ENCODE measurements at places on chromosomes 13 and 19.
A peak's percentile ranks its signal among the peaks of the same experiment; 100 is the strongest.

DNA sequence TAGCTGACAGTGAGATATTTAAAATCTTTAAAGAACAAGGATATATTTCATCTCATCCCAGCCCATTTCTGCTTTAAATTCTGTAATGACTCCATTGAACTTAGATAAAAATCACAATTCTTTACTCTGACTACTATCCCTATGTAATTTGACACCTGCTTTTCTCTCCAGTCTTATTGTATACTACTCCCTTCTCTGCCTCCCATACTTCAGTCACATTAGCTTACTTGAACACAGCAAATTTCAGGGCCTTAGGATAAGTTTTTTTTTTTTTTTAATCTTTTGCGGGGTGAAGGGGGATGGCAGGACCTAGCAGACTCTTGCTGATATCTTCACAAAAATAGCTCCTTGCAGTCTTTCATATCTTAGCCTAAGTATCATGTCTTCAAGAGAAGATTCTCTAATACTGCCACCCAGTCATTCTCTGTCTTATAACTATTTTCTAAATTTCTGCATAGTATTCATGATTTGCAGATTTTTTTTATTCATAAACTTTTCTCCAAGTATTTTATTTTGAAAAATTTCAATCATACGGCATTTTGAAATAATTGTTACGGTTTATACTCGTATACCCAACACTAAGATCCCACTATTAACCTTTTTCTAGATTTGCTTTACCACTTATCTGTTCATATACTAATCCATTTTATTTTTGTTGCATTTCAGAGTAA is 151.4 kb downstream of the PCCA start:
- DNase-seq: no peak

- no peak for DNase-seq
Measured at GRCh38 chr13:72186730-72187422, 319.9 kb upstream of the DACH1 start.

GRCh38 chr13:52885141-52885540 is 36.7 kb upstream of the PCDH8 start:
- DNase-seq: no peak

- no peak for DNase-seq
Measured at GRCh38 chr13:100497389-100497788, 91.2 kb downstream of the GGACT start.

DNA sequence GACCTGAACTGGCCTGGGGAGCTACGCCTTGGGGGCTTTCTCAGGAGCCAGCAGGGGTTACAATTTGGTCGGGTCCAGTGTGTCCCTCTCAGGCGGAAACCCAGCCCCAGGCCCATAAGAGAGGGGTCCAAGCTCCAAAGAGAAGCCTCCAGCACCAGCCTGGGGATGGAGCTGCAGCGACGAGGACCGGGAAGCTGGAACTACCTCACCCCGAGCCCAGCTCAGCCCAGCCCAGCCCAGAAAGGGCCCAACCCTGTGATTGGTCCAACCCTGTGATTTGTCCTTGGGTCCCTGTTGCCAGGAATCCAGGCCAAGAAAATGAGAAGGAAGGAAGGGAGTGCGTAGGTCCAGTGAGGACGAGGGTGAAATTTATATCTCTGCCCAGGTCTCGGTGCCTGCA is 24.1 kb downstream of the CLEC4M start:
- no peak for DNase-seq

- DNase-seq: no peak
Measured at GRCh38 chr13:112624602-112625430, 36.9 kb upstream of the TUBGCP3 start.

DNA sequence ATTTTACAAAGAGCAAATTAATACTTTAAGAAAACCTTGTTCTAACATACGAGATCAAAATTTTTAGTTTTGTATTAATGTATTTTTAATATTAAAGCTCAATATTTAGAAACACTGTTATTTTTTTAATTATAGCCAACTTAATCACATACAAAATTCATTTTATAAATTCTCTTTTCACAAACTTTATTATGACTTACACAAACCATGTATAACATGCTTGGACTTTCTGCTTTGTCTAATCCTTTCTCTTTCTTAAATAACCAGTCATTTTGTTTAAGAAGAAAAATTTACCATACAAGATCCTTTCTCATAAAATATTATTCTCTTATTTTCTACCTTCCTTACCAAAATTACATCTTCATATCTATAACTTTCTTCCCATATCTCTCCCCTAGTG is 62.2 kb downstream of the CYSLTR2 start:
- DNase-seq: no peak

DNA sequence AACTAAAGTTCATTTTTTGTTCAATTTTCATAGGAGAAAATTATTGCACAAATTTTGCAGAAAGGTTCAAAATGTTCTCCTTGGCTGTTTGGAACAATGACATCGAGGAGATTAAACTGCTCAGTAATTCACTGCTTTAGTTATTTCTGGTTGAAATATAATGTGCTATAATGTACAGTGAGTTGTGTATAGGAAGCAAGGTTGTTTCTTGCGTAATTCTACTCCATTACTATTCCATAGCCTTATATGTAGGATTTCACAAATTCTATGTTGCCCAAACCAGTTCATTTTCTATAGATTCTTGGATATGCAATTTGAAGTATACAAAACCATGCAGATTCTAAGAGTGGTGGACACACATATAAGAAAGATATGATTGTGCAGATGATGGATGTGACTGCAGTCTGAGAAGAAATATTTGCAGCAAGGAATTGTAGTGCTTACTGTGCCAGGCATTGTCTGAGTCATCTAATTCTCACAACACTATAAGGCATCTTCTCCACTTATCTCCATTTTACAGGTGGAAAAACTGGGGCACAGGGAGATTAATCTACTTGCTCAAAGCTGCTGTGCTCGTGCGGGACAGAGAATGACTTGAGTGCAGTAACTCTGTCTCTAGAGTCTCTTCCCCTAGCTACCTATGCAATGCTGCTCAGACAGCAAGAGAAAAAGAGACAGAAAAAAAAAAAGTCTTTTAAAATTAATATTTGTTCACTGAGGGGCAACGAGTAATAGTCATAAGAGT is 515.5 kb downstream of the MYO16 start:
- no peak for DNase-seq

- no peak for DNase-seq
Measured at GRCh38 chr19:30812099-30812678, 440.0 kb downstream of the ZNF536 start.

DNA sequence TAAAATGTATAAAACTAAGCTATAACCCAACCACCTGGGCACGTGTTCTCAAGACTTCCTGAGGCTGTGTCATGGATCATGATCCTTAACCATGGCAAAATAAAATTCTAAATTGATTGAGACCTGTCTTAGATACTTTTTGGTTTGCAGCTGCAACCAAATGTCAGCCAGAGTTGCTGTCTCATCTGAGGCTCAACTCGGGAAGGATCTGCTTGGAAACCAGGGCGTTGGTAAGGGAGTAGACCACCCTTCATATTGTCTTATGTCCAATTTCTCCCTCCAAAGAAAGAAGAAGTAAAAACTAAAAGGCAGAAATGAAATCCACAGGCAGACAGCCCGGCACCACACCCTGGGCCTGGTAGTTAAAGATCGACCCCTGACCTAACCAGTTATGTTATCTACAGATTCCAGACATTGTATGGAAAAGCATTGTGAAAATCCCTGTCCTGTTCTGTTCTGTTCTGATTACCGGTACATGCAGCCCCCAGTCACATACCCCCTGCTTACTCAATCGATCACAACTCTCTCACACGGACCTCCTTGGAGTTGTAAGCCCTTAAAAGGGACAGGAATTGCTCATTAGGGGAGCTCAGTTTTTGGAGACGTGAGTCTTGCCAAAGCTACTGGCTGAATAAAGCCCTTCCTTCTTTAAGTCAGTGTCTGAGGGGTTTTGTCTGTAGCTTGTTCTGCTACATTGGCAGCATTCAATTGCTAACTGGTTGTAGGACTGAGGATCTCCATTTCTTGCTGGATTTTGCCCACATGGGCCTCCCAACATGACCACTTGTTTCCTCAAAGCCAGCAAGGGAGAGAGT is 22.9 kb upstream of the IGSF23 start:
- DNase-seq: no peak

DNA sequence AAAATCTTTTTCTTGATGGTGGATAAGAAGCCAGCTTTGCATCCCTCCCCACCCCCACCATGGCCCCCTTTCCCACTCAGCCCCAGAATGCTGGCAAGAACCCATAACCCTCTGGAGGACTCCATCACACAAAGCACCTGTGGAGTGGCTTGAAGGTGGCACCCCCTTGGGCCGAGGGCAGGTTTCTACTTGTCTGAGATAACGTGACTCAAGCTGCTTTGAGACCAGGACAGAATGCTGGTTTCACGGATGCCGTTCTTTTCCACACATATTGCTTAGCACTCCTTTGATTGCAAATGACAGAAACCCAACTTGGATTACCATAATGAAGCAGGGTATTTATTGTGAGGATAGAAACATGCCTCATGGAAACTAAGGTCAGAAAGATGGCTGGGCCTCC is 82.2 kb downstream of the LACC1 start:
- DNase-seq: no peak

DNA sequence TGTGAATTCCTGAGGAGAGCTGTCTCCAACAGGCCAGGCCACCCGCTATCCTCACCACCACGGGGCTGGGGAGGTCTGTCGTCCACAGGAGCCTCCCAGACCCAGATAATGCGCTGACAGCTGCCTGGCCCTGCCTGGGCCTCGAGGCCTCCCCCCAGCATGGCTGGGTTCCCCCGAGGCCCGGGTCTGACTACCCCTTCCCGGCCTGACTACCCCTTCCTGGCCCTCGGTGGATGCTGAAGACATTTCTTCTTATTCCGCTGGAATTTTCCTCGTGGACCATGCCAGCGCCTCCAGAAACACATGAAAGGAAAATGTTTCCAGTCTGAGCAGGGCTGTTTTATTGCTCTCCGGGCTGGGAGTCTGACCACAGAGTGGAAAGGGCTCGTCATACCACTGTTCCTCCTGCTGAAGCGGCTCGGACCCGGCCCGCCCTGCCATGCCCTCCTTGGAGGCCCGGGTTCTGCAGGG is 16.8 kb upstream of the COMP start:
- no peak for DNase-seq

GRCh38 chr13:98207416-98207815 is 30.3 kb upstream of the RNF113B start:
- DNase-seq: no peak

DNA sequence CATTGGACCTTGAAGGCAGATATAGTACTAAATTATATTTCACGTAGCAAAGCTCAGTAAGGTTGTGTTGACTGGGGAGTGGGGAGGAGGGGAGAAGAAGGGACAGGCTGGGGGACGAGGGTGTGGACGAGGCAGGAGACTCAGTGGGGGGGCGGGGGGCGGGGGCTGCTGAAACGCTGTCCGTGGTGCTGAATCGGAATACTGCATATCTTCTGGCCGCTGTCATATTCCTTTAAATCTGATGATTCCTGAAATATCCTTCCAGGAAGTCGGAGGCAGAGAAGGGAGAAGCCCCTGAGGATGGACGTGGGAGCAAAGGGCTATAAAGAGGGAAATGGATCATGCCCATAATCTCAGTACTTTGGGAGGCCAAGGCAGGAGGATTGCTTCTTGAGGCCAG is 34.7 kb upstream of the CASP14 start:
- DNase-seq: no peak

- DNase-seq: no peak
Measured at GRCh38 chr19:39356073-39356472, 13.9 kb downstream of the SAMD4B start.

- no peak for DNase-seq
Measured at GRCh38 chr13:19345916-19346422, 164.3 kb upstream of the TUBA3C start.

DNA sequence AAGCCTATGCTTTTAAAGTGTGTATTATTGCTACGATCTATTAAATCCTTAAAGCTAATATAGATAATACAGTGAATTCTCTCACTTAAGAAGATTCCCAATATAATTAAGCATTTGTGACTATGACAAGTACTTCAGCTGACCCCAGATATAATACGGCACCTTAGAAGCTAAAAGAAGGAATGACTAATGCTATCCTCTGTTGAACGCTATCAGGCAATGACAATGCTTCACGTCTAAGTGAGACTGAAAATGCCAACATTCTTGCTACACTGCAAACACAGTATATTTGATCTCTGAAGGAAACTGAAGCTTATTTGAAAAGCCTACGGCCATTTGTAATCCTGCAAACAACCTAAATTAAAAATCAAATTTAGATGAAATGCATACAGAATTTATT is 19.7 kb downstream of the VWA8 start:
- no peak for DNase-seq

DNA sequence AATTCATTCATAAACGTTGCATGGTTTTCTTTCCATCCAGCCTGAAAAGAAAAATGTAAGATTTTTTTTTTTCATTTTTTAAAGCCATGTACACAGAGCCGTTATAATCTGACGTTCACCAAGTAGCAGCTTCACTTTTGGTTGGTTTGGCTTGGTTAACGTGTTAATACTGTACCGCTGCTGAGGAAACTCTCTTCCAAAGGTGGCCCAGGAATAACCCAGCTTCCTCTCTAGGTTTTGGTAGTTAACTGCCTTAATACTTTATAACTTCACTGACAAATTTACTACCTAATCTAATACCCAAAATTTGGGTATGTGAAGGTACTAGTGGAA is 1.7 kb downstream of the INTS6 start:
- DNase-seq: no peak

- DNase-seq: no peak
Measured at GRCh38 chr13:110230661-110231347, 76.2 kb downstream of the COL4A1 start.

- DNase-seq: no peak
Measured at GRCh38 chr19:7267792-7268704, 26.2 kb downstream of the INSR start.

DNA sequence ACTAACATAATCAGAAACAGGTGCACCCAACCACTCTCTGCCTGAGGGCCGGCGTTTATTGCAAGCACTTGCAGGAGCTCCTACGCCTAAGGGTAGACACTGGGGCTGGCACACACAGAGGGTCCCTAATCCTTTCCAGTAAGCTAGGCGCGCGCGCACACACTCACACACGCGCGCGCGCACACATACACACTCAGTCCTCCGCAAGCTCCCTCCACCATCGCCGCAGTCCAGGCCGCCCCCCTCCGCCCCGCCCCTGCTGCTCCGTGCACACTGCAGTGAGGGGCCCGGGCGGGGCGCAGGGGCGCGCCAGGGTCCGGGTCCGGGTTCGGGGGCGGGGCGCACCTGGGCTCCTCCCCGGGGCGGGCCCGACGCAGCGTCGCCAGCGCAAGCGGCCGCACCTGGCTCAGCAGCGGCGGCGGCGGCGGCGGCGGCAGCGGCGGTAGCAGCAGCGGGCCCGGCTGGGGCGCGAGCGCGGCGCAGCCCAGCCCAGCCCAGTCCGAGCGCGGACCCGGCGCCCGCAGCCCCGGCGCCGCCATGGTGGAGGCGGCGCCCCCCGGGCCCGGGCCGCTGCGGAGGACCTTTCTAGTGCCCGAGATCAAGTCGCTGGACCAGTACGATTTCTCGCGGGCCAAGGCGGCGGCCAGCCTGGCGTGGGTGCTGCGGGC is at the start of gene CAMSAP3:
Gene CAMSAP3 (plus strand): TSS at position 398 of the 668 bp plus-strand sequence. CDS start 140 bp downstream, at position 538.
- peak; percentile 39 for DNase-seq

DNA sequence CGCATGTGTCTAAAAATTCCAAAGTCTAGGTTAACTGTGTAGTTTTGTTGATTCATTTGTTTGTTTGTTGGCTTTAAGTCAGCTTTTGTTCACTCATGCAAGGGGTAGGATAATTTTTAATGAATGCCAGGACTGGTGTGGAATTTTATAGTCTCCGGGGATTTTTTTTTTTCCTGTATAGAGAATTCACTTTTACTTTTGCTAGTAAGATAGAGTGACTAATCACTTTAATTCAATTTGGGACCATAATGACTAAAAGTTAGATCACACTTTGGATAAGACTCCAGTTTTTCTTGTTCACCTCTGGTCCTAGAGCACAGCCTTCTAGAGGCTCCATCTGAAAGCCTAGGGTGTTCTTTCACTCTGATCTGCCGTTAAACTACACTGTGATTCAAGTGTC is 1690.0 kb downstream of the PCDH9 start:
- no peak for DNase-seq

Measured in stimulated activated CD4-positive, alpha-beta T cell treated with anti-CD3 and anti-CD28 coated beads, Interleukin-15, amount 100 ng/mL, for 1 hour (primary cell).